Trophoblast cell (in vitro differentiated cells and primary cell): ENCODE measurements at places on chromosomes 12 and 14.

DNA sequence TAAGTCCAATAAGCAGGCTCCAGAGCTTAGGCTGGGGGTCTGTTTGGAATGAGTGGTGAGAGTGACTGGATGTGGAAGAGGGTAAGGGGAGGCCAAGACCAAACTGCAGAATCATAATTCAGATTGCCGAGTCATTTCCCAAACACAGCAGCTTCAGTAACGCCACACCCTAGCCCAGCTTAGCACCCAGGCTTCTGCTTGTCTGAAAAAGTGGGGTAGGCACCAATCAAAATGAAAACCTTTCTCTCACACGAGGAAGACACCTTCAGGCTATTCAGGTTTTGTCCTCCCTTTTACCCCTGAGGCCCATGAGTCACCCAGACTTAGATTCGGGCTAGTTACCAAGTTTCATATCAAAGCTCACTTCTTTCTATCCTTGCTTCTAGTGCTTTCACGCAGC lies 306.1 kb downstream of the DAD1 start:
- DNase-seq = no peak

DNA sequence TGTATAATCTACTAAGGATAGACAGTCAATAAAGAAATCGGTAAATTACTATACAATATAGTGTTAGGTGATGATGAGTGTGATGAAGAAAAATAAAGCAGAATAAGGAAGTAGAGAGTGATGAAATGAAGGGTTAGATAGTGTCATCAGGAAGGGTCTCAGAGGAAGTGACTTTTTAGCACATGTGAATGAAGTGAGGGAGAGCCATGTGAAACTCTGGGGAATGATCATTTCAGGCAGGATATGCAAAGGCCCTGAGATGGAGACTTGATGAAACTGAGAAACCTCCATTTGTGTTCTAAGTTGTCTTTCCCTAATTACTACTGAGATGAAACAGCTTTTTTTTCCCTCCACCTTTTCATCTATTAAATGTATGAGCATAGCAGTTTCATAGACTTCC lies 19.4 kb upstream of the GNPTAB start:
- no peak for DNase-seq

GRCh38 chr14:93742761-93743160 lies 45.5 kb downstream of the PRIMA1 start:
- no peak for DNase-seq

- DNase-seq = no peak
Measured at GRCh38 chr12:108360057-108360456, 20.9 kb upstream of the CMKLR1 start.

DNA sequence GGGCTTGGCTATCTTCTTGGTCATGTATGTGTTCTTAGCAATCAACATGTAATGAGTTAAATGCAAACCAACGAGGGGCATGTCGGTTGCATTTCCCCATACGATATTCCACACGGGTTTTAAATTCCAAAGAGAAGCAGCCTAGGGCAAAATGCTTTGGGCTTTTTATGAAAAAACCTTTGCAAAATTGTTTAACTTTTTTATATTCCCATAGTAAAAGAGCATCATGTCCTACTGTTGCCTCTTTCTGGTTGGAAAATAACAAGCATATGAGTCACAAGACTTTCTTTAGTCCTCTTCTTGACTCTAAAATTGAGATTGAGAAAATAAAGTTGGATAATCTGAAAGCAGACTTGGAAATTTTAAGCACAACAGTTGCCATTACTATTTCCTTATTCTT lies 3.8 kb upstream of the DIO2 start:
- peak; percentile 98 for DNase-seq

DNA sequence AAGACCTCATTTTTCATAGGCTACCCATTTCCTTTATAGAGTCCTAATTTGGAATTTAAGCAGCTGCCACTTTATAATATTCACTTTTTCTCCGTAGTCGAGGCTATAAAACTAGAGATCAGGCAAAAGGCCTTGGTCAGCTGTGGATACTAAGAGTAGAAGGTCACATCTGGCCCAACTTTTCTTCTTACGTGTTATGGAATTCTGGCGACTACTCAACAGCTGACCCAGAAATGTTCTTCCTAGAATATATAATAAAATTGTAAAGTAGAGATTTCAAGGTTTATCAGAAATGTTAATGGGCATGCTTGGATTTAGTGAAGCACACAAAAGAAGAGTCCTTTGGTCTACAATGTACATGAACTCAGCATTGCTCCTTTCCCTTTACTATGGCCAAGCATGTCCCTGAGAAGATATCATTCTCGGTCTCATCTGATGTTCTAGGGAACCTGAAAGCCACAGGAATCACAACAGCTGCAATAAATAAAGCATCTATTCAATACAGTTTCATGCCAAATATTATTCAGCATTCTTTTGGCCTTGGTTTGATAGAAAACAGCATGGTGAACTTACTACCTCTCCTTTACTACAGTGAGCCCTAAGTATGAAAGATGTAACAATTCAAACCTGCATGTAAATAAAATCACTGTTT lies 261.4 kb upstream of the NPAS3 start:
- DNase-seq = no peak
